H1 (cell line): ENCODE measurements at places on chromosomes 3 and 15. TPM values are rescaled to one million over a fixed set of nuclear protein-coding genes. Genes with fewer than 3 reads are reported as not detected.

DNA sequence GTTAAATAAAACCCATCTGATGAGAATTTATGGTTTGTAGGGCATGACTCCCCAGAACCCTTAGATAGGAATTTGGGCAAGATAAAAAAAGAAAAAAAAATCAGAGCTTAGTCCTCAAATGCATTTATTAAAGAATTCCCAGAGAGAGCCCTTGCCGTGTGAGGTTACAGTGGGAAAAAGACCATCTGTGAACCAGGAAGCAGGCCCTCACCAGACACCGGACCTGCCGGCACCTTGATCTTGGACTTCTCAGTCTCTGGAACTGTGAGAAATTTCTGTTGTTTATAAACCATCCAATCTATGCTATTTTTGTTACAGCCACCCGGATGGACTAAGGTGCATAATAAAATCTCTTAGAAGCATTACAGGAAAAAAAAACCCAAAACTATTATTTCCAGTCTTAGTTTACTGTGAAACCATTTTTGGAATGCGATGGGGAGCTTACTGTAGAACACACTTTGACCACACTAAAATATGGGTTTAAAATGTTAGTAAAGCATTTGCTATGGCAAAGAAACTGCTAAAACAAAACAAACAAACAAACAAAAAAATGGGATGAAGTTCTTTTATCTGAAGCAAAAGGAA, 72.2 kb downstream of the LEKR1 start:
- DNase-seq, result no peak

- DNase-seq, result no peak
These were observed 276.7 kb upstream of the SGO1 start for GRCh38 chr3:20462723-20463122.

GRCh38 chr3:65888980-65889706, 149.6 kb downstream of the MAGI1 start:
- no peak for DNase-seq

DNA sequence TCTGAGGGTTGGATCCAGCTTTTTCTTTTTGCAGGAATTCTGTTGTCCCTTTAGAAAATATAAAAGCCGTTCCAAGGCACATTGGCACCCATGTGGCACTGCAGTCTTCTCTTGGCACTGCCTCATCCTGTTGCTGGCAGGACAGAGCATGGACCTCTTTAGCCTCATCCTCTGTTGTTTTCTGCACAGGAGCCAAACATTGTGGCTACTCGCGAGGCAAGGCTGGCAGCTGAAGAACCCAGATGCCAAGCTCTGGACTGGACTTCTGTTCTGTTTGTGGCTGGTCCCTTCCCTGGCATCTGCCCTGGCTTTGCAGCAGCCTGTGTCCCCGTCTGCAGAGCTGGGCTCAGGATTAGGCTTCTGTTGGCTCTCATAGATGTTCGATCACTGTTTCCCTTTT, 224.7 kb upstream of the TBC1D5 start:
- DNase-seq, result no peak

DNA sequence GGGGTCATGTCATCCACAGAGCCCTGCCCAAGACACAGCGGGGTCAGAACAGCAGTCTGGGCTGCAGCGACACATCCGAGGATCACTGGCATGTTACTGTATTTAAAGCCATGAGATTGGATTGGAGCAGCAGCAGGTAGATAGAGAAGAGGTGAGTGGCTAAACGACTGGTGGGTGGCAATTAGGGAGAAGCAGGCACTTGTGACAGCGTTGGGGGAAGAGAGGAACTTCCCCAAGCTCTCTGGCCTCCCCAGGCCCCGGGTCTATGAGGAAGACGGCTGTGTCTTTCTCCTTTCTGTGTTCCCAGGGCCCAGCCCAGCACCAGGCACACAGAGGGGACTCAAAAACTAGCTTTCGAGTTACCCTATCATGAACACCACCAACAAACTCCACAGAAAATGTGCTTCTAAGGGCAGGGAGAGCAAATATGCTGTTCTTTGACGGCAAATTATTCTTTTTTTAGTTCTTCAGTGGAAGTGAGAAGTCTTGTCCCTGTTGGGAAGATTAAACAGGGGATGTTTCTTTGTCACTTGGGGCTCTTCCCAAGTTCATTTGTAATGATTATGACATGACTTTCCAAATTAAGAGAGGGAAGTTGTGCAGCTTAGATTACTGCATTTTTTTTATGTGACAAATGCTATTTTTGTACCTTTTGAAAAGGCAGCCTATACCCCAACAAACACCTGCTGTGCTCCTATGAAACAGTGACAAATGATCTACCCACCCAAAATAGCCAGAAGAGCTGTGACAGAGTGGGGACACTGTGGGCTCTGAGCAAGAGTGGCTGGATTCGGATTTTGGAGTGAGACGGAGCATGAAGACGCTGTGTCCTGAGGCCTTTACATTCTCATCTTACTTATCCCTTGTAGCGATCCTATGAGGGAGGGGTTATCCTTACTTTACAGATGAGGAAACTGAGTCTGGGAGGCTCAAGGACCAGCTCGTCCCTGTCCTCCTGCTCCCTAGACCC, 7.2 kb upstream of the SYNM start:
- DNase-seq, result no peak

GRCh38 chr3:44387404-44387803, 48.8 kb downstream of the TCAIM start:
- no peak for DNase-seq

DNA sequence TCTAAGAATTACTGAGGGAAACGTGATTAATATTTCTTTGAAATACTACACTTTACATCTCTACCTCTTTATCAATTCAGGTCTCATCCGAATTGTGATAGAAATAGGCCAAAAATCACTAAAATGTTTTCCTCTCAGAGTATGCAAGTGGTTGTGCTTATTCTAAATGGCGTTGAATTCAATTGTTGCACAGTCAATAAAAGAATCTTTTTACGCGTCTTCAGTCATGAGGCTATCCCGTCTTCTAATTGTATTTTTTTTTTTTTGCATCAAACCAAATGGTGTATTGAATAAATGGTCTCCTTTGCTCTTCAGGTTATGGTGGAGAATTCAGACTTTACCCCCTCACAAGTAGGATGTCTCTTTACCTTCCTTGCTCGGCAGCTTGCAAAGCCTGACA, 112.6 kb downstream of the VPS8 start:
- no peak for DNase-seq

GRCh38 chr15:82963471-82964341, 11.2 kb upstream of the HOMER2 start:
- DNase-seq, result no peak

- no peak for DNase-seq
These were observed 157.6 kb downstream of the ATP10A start for GRCh38 chr15:25705433-25706115.

- DNase-seq, result no peak
These were observed 643.2 kb downstream of the SQOR start for GRCh38 chr15:46278062-46278461.

- no peak for DNase-seq
These were observed 432.0 kb downstream of the ZPLD1 start for GRCh38 chr3:102866845-102867244.

DNA sequence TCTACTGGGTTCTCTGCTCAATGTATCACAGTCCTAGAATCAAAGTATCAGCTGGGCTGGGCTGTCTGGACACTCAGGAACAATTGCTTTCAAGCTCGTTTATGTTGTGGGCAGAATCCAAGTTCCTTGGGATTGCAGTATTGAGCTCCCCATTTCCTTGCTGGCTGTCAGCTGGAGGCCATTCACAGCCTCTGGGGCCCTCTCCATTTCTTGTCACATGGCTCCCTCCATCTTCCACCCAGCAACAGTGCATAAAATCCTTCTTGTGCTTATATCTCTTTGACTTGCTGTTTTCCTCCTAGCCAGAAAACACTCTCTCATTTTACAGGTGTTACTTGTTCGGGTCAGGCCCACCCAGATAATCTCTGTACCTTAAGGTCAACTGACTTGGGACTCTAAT, 363.5 kb downstream of the IGSF11 start:
- no peak for DNase-seq

- no peak for DNase-seq
These were observed 32.2 kb downstream of the TFRC start for GRCh38 chr3:196049653-196050052.

- DNase-seq, result no peak
These were observed 78.7 kb upstream of the MME start for GRCh38 chr3:155001289-155002010.

DNA sequence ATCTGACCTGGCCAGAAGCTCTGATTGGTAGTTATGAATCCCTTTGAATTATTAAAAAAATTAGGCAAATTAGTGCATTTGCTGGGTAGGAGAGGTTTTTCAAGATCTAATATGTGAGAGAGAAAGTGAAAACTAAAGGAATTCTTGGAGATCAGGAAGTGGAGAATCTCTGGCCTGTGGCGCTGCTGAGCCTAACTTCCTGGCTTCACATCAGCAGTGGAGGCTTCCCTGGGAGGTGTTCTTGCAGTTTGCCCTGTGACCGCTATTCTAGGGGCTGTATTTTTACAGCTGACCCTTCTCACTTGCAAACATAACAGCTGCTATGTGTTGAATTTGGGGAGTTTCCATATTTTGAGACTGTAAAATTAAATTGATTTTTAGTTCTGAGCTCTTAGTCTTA, 166.4 kb downstream of the ATG7 start:
- no peak for DNase-seq

DNA sequence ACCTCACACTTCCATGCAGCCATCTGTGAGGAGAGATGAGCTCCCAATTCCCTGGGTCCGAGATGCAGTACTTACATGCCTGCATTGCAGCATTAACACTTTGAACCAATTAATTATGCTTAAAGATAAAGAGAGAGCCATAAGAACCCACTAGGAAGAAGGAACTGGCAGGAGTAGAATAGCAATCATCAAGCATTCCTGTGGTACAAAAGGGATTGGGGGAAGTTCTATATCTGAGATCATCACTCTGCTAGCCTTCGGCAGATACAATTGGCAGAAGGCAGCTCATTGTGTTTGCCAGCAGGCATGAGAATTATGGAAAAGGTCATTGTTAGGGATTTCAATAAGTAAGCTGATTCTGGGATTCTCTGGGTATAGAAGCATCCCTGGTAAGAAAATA, 891.4 kb downstream of the NTRK3 start:
- DNase-seq, result no peak

The GOLGA8Q gene
- not detected in 2 replicates for total RNA-seq

The GP5 gene
- total RNA-seq, result 0.10 and 0.13 TPM in 2 replicates

The GMNC gene
- 0.24 and 0.50 TPM in 2 replicates for total RNA-seq

The CACNA2D3 gene
- 1.8 and 2.2 TPM in 2 replicates for total RNA-seq

The C3orf20 gene
- total RNA-seq, result not detected in 2 replicates

The RPUSD2 gene
- total RNA-seq, result 25.1 and 28.5 TPM in 2 replicates
